ENCODE measurements at places on chromosomes 5 and 9.
A peak's percentile ranks its signal among the peaks of the same experiment; 100 is the strongest.

- no peak for DNase-seq
These were observed 23.6 kb downstream of the PRRC2B start for GRCh38 chr9:131417264-131418142.

- DNase-seq = no peak
These were observed 159.3 kb downstream of the NR3C1 start for GRCh38 chr5:143244000-143244736.

GRCh38 chr5:10367579-10367978 is 14.1 kb downstream of the MARCHF6 start:
- DNase-seq = no peak

GRCh38 chr5:130571076-130571475 is 594.0 kb downstream of the HINT1 start:
- no peak for DNase-seq

GRCh38 chr9:94973451-94973941 is 247.0 kb downstream of the AOPEP start:
- DNase-seq = no peak

GRCh38 chr9:16960084-16960483 is 89.6 kb upstream of the BNC2 start:
- DNase-seq = no peak

DNA sequence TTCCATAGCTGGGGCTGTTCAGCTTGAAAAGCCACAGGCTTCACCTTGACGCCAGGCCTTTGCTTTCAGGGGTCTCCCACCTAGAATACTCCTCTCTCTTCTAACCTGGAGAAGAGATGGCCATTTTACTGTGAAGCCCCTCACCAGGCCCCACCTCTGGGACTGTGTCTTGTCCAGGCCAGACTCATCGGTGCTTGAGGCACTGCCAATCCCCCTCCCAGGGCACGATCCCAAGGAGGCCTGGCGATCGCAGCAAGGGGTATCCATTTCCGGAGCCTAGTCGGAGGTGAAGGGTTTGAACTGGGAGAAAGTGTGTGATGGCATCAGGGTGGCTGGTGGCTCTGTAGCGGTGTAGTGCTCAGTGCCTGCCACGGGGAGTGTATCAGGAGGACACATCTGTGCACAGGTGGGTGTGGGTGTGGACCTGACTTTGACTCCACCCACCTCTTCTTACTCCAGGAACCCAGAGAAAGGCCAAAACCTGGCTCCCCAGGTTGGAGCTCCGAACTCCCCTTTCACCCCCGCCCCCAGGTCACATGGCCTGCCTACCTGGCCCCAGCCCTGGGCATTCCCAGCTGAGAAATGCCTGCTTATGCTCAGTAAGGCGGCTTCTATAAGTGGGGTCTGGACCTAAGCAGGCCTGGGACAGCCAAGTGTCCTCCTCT is 27.4 kb upstream of the ENHO start:
- DNase-seq = no peak

- no peak for DNase-seq
These were observed 30.8 kb downstream of the POC5 start for GRCh38 chr5:75686480-75686879.

DNA sequence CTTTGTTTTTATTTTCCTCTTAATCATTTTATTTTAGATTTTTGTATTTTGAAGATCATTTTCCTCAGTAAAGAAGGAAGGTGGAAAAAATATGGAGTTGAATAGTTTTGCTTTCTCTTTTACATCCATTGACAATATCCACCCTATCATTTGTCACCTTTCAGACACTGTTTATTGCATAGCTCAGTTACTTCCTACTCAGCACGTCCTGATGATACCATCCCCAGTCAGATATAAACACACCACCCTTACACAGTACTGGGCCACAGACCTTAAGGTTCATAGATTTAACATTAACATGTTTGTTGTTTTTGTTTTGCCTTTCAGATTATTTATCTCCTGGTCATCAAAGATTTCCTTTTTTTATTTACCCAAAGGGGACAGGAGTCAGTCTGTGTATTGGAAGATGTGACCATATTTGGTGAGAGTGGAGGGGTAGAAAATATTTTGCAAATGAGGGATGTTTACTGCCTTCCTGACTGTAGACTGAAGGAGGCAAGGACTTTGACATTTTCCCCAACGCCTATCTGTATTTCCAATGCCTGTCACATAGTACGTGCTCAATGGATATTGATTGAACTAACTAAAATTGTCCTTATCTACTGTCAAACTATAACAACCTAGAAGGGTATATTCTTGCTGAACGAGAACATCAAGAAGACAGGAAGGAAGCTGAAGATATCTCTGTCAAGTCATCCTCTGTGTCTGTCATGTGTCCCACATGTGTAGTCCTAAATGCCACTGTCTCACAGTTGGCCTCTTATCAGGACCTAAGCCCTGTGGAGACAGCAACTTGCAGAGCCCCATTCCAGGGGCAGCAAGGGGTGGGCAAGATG is 15.6 kb downstream of the STX17 start:
- no peak for DNase-seq

GRCh38 chr5:172252501-172252900 is 31.1 kb downstream of the UBTD2 start:
- DNase-seq = no peak

DNA sequence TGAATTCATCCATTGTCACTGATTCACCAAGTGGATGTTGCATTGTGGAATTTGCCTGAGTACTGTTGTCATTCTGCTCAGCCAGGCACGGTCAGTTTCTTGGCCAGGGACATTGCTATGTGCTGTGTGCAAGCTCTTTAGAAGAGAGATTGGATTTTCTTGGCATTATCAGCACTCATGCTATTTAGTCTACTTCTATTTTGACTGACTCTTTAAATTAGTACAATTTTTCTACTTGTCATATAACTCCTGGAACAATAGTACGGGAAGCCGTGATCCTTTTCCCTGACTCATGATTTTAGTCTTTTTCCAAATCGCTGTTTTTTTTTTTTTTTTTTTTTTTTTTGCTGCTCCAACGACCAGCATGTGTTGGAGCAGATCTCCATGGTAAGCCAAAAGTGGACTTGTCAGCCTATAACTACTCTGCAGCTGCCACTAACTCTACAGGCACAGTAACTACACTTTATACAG is 129.7 kb downstream of the CDC42SE2 start:
- DNase-seq = no peak

DNA sequence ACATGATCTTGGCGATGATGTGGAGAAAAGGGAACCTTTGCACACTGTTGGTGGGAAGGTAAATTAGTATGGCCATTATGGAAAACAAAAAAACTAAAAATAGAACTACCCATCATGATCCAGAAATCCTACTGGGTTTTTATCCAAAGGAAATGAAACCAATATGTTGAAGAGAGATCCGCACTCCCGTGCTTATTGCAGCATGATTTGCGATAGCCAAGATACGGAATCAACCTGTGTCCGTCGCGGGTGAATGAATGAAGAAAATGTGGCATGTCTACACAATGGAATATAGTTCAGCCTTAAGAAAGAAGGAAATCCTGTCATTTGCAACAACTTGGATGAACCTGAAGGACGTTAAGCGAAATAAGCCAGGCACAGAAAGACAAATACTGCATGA is 84.5 kb downstream of the TTLL11 start:
- no peak for DNase-seq

- DNase-seq = peak; percentile 98
These were observed 6.2 kb upstream of the KLF9 start for GRCh38 chr9:70420441-70421271.

DNA sequence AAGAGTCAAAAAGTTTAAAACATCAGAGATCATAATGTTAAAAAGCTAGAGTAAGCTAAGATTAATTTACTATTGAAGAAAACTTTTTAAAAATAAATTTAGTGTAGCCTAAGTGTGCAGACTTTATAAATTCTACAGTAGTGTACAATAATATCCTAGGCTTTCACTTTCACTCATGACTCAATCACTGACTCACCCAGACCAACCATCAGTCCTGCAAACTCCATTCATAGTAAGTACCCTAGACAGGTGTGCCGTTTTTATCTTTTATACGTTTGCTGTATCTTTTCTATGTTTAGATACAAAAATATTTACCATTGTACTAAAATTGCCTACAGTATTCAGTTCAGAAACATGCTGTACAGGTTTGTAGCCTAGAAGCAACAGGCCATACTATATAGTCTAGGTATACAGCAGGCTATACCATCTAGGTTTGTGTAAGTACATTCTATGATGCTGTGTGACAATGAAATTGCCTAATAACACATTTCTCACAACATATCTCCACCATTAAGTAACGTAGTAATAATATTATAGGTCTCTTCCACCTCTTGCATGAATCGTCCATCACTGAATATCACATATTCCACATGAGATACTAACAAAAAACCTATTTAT is 59.2 kb downstream of the MEGF9 start:
- DNase-seq = no peak

DNA sequence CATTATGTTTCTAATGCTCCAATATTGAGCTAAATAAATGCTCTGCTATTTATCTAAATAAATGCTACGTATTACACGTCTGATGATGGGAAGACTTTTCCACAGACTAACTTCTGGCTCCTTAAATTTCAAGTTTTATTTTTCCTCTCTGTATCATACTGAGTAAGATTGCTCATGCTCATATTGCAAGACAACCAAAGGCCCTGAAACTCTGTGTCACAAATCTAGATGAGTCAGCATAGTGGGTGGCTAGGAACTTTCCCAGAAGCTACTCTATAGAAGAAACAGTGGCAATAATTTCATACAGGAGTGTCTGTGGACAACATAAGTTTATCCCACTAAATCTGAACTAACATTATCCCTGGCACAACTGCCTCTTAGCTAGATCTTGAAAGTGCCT is 53.0 kb upstream of the RFX3 start:
- DNase-seq = no peak

GRCh38 chr5:107977550-107978071 is 306.9 kb upstream of the EFNA5 start:
- DNase-seq = no peak

GRCh38 chr9:86368871-86369521 is 14.8 kb upstream of the TUT7 start:
- DNase-seq = no peak

DNA sequence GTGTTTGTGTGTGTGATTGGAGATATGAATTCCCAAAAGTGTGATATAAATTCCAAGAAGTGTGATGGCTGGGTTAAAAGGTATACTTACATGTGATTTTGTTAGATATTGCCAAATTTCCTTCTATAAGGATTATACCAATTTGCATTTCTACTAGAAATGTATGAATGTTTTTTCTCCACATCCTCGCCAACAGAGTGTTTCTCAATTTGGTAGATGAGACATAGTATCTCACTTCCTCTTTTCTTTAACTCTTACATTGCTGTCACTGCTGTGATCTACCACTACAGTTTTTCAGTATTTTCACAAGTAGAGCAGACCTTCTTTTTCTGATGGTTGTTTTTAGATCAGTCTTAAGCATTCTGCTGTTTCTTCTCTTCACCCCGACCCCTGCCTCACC is 111.3 kb downstream of the FER start:
- no peak for DNase-seq

- DNase-seq = no peak
These were observed 456.7 kb downstream of the TLE4 start for GRCh38 chr9:80028501-80028900.

GRCh38 chr9:130243015-130243881 is 22.3 kb upstream of the HMCN2 start:
- peak; percentile 59 for DNase-seq

- DNase-seq = no peak
These were observed 48.9 kb downstream of the BOD1 start for GRCh38 chr5:173567548-173567947.

DNA sequence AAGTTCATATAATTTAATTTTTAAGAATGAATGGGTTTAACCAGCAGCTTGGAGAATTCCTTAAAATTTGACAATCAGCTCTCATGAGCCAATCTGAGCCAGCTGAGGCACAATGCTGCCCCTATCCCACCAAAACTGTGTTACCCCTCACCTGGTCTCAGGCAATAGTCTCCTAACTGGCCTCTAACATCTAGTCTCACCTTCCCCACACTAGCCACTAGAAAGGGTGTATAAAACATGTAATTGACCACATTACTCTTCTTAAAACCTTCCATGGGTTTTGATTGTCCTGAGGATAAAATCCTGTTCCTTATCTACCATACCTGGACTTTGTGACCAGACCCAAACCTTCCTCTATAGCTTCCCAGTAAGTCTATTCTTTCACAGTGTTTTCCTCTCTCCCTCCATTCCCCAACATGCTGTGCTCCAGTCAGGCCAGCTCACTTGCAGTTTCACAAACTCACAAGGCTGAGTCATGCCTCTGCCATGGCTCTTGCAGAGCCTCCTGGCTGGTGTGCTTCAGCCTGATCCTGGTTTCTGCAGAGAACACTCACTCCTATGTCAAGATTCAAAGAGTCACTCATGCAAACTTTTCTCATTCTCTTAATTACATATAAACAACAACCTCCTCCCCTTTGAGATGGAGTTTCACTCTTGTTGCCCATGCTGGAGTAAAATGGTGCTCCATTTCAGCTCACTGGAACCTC is 16.0 kb upstream of the ZCCHC7 start:
- no peak for DNase-seq

- DNase-seq = peak; percentile 95
These were observed 24.0 kb downstream of the SEMA4D start for GRCh38 chr9:89473762-89474469.

DNA sequence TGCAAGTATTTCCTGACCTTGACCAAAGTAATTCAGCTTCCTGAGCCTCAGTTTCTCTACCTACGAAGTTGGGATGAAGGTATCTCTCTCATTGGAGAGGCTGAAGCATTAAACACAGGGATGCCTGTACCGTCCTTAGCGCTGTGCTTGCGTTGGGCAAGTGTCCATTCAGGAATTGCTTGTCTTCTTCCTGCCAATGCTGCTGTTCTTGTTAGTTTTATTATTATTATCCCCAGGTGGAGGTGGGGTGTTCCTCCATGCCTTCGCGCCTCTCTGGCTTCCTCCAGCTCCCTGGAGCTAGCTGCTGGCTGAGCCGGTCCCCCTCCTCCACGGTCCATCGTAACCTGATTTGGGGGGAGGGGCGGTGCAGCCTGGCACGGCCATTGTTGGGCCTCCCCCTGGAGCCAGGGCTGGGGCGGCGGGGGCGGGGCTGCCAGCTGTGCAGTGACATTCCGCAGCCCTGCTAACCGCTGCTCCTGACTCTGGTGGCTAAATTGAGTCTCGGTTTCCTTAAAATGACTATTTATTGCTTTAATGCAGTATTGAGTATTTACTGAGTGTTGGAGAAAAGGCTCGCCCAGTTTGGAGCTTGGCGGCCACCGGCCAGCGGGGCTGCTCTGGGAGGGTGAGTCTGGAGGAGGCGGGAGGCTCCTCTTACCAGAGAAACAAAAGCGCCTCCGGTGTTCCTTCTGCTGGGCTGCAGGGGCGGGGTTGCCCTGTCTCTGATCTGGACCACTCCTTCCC is 51.3 kb downstream of the LMX1B start:
- no peak for DNase-seq

GRCh38 chr9:110797611-110798010 is 129.0 kb downstream of the MUSK start:
- DNase-seq = no peak

Data from NCI-H1417 (cell line).